ENCODE measurements at places on chromosomes 13 and 19. TPM values are rescaled to one million over a fixed set of nuclear protein-coding genes. Genes with fewer than 3 reads are reported as not detected.

NLRP7 gene
- total RNA-seq: not detected

TMEM238 gene
- total RNA-seq: 7.0 TPM

LILRB3 gene
- total RNA-seq: 0.43 TPM

KANK3 gene
- total RNA-seq: 5.4 TPM

CACNA1A gene
- 0.29 TPM for total RNA-seq

Data from A549 treated with GW870086 at 1 μM for 4 hours (cell line).